Urinary bladder (tissue), 4 donors: ENCODE measurements at places on chromosomes 5 and 9. TPM values are rescaled to one million over a fixed set of nuclear protein-coding genes. Genes with fewer than 3 reads are reported as not detected.

- no peak for DNase-seq
Observed at GRCh38 chr5:169157064-169157463, 143.9 kb downstream of the SLIT3 start.

DNA sequence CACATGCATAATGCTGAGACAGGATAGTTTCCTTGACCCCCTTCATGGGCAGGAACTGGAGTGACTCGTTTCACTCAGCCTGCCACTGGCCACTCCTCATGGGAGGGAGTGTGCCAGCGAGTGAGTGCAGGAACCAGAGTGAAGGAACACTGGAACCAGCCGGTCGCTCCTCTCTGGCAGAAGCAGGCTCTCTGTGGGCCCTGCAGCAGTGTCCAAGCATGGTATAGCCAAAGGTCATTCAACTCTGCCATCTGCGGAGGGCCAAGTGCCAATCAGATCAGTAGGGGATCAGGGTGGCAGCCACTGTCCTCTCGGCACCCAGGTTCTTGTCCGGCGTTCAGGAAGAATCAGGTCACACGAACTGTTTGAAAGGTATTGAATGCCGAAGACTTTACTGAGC, 169.3 kb upstream of the PPP1R2B start:
- no peak for DNase-seq

Gene ZBTB6
- 35.2 TPM for total RNA-seq

Gene SLC44A1
- total RNA-seq: 57.4 TPM

DNA sequence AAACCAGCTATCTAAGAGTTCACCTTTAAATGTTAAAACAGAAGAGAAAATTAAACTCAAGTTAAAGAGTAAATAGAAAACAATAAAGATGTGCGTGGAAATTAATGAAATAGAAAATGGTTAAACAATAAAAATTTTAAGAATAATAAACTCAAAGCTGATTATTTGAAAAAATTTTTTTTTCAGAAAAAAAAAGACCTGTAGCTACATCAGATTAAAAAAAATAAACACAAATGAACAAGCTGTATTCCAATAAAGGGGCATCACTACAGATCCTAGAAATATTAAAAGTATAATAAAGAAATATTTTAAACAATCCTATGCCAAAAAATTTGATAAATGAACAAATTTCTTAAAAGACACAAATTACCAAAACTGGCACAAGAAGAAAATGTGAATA, 64.1 kb downstream of the DRD1 start:
- no peak for DNase-seq

DNA sequence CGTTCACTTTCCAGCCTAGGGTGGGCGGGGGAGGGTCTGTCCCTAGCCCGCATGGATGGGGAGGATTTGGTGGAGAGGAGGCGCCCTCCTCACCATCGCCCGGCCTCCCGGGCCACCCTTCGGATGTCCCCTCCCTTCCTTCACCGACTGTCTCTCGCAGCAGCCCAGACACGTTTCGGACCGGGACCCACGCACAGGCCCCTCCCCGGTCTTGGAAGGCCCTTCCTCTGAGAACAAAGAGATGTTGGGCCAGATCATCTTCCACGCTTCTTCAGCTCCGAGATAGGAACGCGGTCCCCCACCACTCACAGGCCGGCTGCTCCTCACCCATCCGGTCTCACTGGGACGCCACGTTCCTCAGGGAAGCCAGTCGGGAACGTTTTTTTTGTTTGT, 640 bp upstream of the DPM2 start:
- no peak for DNase-seq
